ENCODE measurements at places on chromosomes 3 and 15. TPM values are rescaled to one million over a fixed set of nuclear protein-coding genes. Genes with fewer than 3 reads are reported as not detected.

Gene LCTL
- polyA plus RNA-seq = 0.16 TPM

Gene ZCWPW2
- 9.5 TPM for polyA plus RNA-seq

Gene HYAL1
- polyA plus RNA-seq = 3.7 TPM

Gene TUBGCP4
- polyA plus RNA-seq = 18.0 TPM

Gene MESP2
- polyA plus RNA-seq = 1.3 TPM

Gene PEX5L
- 7.3 TPM for polyA plus RNA-seq

Gene CAMP
- 2.8 TPM for polyA plus RNA-seq

Gene CTXN2
- 1.6 TPM for polyA plus RNA-seq

Gene P2RY14
- 0.79 TPM for polyA plus RNA-seq

Gene IL1RAP
- polyA plus RNA-seq = 2.1 TPM

Gene COMMD4
- 165 TPM for polyA plus RNA-seq

Gene GABRB3
- polyA plus RNA-seq = 11.8 TPM

Gene AMOTL2
- 19.6 TPM for polyA plus RNA-seq

Gene CCDC54
- 112 TPM for polyA plus RNA-seq

Gene LRRC3B
- polyA plus RNA-seq = 24.2 TPM

Gene ITIH1
- 2.9 TPM for polyA plus RNA-seq

Gene ROPN1
- 374 TPM for polyA plus RNA-seq

Gene CYP8B1
- not detected for polyA plus RNA-seq

Measured in testis (tissue), 5 donors.